ENCODE measurements at places on chromosomes 1 and 21. TPM values are rescaled to one million over a fixed set of nuclear protein-coding genes. Genes with fewer than 3 reads are reported as not detected.

Gene PGLYRP3
- not detected for total RNA-seq

Gene TLCD4
- 9.9 TPM for total RNA-seq

Gene KCNT2
- 23.6 TPM for total RNA-seq

Gene OR2W3
- total RNA-seq, result not detected

Gene CNKSR1
- 5.8 TPM for total RNA-seq

Gene HMCN1
- total RNA-seq, result 142 TPM

Gene FCRL3
- total RNA-seq, result not detected
